ENCODE measurements at places on chromosomes 3 and 15.

GRCh38 chr3:193190146-193190786 is 50.8 kb upstream of the PLAAT1 start:
- DNase-seq: no peak

GRCh38 chr3:14346642-14347041 is 55.8 kb upstream of the SLC6A6 start:
- no peak for DNase-seq

DNA sequence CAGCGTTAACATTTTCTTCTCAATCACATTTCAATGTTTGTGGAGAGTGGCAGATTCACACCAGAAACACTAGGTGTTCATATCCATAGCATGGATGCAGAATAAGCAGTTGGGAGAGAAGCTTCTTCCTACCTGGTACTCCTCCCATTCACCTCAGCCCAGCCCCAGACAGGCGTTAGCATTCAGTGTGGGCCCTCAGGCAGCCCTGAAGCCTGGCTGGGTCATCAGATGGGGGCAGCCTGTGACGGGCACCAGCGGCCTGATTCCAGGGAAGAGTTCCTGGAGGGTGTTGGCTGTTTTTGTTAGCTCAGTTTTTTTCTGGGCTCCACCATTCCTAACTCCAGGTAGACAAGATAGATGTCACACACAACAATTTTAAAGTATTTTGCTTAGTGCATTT is 31.1 kb downstream of the APH1B start:
- no peak for DNase-seq

- no peak for DNase-seq
These were observed 216.0 kb upstream of the NANOGP8 start for GRCh38 chr15:35301088-35301487.

DNA sequence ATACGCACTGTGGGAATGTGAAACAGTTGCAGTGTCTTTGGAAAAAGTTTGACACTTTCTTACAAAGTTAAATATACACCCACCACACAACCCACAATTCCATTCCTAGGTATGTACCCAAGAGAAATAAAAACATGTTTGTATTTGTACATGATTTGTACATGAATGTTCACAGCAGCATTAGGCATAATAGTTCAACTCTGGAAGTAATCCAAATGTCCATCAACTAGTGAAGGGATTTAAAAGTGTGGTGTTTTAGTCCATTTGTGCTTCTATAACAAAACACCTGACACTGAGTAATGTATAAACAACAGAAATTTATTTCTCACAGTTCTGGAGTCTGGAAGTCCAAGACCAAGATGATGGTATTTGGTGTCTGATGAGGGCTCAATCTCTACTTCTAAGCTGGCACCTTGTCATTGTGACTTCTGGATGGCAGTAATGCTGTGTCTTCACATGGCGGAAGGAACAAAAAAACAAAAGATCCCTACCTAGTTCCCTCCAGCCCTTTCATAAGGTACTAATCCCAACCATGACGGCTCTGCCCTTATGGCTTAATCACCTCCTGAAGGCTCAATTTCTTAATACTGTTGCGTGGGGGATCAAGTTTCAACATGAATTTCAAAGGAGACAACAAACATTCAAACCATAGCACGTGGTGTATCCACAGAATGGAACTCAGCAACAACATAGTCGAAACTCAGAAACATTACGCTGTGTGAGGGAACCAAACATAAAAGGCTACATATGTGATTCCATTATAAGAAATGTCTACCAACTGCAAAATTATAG is 120.5 kb downstream of the AQP9 start:
- DNase-seq: no peak

DNA sequence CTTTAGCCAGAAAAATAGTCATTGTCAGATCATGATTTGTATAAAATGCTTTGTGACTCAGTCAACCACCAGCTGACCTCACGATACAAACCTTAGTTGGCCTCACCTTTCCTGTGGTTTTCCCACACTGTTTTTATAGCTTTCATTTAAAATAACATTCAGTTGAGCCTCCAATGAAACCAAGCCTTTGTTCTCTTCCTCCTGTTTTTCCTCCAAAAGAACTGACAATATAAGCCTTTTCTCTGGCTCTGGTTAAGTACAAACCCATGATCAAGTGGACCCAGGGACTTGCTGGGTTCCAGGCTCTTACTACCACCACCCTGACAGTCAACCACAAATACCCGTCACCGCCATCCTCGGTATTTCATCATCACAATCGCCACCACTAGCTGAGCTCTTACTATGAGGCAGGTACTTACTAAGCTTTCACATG is 81.7 kb downstream of the TAMM41 start:
- DNase-seq: no peak

Measured in CD4-positive, alpha-beta T cell treated with Interleukin-15 for 1 hour (primary cell).